ENCODE measurements at places on chromosomes 12 and 14.

DNA sequence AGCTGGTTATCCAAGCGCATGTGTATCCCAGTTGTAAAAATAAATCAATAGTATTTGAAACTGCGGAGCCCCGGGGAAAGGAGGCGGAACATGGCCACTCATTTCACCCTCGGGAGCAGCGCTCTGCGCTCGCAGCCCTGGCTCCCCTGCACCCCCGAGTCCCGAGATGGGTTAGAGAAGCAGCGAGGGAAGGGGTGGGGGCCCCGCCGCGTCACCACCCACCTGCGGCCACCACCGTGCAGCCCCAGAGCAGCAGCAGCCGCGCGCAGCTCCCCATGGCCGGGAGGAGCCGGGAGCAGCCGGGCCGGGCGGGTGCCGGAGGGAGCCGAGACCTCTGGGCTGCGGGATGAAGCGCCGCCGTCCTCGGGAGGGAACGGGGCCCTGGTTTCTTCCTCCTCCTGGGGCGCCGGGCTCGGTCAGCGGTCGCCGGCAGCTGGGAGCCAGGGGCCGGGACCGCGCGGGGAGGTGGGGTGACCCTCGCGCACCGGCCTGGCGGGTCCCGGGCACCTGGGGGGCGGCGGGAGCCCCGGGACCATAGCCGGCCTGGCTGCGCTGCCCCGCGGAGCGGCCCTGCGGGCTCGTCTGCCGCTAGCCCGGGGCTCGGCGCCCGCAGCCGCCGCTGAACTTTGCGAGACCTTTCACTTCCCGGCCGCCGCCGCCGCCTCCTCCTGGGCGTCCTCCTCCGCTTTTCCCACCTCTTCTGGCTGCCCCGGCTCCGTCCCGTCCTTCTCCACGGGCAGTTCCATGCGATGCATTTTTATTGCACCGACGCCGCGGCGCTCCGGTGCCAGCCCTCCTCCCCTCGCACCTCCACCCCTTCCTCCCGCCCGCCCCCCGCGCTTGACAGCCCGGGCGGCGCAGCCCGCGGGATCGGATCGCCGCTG is at the start of gene NTN4:
Gene NTN4 (minus strand): TSS at position 732 of the 884 bp plus-strand sequence. CDS start 455 bp downstream, at position 277.
- peak; percentile 44 for DNase-seq

DNA sequence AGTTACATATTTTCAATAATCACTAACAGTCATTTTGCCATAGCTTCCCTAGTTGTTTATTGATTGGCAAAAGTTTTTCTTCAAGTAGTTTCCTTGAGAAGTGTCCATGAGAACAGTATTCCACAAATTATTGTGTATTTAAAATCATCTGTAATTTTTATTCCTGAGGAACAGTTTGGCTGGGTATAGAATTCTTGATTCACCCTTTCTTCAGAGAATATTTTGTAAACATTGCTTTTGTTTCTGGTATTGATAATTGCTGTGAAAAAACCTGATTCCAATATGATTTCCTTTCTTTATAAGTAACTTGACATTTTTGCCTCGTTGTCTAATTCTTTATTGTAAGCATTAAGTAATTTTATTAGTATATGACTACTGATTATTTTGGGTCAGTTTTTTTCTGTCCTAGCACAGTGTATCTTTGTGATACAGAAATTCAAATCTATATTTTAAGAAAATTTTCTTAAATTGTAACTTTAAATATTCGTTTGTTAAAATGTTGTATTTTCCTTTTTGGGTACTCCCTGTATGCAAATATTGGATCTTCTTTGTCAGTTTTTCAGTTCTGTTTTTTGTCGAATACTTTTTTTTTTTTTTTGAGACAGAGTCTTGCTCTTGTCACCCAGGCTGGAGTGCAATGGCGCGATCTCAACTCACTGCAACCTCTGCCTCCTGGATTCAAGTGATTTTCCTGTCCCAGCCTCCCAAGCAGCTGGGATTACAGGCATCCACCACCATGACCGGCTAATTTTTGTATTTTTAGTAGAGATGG is 162.0 kb upstream of the ATP2B1 start:
- DNase-seq = no peak

- DNase-seq = no peak
These were observed 80.0 kb downstream of the DRAM1 start for GRCh38 chr12:101957252-101957959.

GRCh38 chr14:64292197-64292596 is 2.0 kb downstream of the ESR2 start:
- DNase-seq = no peak

DNA sequence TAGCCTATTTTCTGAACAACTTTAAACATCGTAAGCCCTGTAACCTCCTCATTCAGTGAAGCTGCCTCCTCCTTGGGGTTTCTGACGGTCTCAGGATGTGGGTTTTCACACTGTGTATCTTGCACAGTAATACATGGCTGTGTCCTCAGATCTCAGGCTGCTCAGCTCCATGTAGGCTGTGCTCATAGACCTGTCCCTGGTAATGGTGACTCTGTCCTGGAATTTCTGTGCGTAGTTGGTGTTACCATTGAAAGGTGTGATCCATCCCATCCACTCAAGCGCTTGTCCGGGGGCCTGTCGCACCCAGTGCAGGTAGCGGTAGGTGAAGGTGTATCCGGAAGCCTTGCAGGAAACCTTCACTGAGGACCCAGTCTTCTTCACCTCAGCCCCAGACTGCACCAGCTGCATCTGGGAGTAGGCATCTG is 980.5 kb downstream of the TMEM121 start:
- DNase-seq = no peak
